ENCODE measurements at places on chromosomes 12 and 14. TPM values are rescaled to one million over a fixed set of nuclear protein-coding genes. Genes with fewer than 3 reads are reported as not detected.
A peak's percentile ranks its signal among the peaks of the same experiment; 100 is the strongest.

DNA sequence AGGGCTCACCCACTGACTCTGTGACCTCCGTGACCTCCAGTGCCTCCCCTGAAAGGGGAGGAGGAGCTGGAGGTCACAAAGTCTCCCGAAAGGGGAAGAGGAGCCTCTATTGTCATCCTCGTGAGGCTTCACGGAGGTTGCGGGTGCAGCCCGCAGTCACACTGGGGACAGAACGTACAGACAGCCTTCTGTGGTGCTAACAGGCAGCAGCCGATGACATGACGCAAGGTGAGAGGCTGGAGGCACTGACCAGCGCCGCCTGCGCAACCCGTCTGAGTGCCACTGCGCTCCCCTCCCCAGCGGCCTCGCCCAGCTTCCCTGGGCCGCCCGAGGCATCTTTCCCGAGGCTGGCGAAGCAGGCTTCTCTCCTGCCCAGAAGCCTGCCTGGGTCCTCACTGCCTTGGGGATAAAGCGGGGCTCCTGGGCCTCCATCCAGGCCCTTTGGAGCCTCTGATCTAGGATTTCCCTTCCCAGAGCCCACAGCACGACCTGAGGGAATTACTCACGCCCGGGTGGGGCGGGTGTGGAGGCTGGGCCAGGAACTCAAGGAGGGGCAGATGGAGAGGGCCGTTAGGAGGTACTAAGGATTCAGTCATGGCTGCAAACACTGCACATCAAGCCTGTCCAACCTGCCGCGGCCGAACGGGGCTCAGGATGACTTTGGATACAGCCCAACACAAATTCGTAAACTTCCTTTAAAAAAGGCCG, 12.3 kb upstream of the LBHD2 start:
- peak; percentile 73 for DNase-seq

DNA sequence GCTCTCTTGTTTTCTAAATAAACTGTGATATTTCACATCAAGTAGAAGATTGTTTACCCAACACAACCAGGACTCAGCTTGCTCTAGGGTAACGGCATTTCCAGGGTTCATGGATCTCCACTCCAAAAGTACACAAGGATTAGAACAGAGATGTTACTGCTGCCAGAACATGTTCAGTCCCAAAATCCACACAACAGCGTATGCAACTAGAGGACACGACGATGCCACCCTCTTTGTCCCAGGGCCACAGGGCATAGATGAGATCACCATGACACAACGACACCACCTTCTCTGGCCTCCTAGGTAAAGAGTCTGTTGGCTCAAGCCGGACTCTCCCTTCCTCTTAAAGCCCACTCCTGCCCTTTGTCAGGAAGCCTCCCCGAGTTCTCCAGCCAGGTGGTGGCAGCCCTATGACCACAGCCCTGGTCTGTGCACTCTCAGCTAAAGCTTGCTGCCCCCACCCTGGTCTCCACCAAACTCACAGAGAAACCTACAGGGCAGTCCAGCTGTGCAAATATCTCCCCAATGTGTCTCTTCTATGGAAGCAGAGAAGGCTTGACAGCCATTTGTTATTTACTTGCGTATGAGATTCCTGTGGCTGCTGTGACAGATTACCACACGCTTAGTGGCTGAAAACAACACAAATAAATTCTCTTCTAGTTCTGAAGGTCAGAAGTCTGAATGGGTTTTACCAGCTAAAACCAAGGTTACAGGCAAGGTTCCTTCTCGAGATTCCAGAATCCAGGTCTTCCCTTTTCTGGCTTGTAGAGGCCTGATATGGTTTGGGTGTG, 10.3 kb downstream of the CLMN start:
- DNase-seq = no peak

- DNase-seq = no peak
Measured at GRCh38 chr12:10211101-10211939, 1.4 kb upstream of the GABARAPL1 start.

GRCh38 chr12:88420457-88420856, 159.8 kb downstream of the KITLG start:
- DNase-seq = peak; percentile 92

DNA sequence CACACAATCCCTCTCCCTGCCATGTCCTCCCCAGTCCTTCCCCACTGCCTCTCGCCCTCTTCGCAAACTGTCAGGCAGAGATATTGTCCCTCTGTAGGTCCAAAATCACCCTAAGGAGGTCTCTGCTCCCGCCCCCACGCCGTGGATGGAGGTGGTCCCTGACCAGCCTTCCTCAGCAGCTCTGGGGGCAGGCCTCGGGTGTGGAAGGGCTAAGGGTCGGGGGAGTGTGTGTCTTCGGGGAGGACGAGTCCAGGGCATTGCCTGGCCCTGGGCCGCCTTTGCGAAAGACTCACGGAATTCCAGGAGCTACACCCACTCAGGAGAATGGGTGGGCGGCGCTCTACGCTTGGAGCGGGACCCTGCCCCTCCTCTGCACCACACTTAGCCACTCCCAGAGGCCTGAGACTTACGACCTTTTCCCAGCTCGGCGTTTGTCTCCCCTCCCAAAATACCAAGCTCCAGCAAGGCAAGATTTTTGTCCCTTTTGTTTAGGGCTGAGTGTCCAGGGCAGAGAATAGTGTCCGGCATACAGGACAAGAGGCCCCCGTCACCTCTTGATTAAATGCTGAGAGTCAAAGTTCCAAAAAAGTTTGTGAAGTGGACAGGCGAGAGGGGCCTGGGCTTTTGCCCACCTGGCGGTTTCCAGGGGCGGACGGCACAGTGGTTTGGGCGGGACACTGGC, 881 bp downstream of the PYGL start:
- peak; percentile 68 for DNase-seq

PPM1H gene
- total RNA-seq = 12.0 TPM

MYH6 gene
- not detected for total RNA-seq

RPL10L gene
- total RNA-seq = not detected

ACTN1 gene
- total RNA-seq = 303 TPM

OTOGL gene
- 3.1 TPM for total RNA-seq

GPR84 gene
- total RNA-seq = not detected

Data from PC-3 (cell line).